ENCODE measurements at places on chromosomes 3 and 15.

DNA sequence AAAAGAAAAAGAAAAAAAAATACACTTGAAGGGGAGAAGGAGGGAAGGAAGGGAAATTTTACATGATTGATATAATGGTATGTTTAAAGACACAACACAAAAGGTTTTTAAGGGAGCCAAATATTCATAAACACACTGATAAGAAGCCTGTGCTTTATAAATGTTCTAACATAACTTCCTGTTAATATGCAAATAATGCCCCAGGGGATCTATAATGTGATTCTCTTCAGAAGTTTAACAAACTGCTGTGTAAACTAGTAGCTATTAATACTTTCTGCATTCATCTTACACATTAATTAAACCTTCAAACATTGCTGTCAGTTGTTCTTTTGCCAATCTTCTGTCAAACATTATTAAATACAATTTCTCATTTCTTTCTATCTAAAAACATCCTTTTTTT lies 231.6 kb downstream of the TJP1 start:
- DNase-seq: no peak

GRCh38 chr3:128453501-128454309 lies 13.0 kb downstream of the DNAJB8 start:
- DNase-seq: no peak

DNA sequence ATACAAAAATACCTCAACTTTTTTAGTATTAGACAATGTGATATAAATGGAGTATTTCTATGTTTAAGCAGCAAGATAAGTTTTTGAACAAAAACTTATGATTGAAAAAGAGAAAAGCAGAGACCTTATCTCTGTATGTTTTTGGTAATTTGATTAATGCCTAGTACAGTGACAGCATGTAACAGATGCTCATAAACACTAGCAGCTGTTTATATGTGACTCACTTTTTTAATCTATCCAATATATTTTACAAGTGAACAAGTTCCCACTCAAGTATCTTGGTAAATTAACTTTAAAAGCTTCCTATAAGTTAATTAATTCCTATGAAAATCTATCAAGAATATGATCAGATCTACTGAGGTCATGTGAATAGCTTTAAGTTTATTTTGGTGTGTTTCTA lies 55.1 kb downstream of the NGLY1 start:
- DNase-seq: no peak

- DNase-seq: no peak
Measured at GRCh38 chr3:125161607-125162219, 50.8 kb downstream of the SLC12A8 start.

DNA sequence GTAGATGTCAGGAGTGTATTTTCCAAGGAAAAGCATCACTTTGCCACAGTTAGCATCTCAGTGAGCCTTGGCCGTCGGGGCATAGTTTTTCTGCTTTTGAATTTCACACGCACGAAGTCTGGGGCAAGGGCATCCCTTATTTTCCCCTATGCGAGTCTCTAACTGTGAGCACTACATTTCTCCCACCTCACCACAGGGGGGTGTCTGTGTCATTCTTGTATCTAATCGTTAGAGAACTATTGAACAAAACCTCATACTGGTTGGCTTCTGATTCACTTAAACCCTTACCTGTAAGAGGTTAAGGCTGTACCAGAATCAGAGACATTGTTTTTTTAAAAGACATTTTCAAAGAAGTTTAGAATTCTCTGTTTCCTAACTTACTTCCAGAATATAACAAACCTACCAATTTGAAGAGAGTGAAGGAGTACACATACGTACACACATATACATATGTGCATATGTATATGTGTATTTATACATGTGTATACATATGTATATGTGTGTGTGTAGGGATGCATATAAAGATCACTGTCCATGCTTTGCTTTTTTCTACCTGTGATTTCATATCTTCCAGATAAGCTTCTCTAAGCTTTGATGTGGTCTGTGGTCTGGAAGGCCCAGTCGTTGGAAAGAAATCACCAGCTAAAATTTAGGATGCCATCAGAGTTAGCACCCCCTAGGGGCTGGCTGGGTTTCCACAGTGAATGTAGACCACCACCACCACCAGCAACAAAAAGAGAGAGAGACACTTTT lies 49.4 kb downstream of the MYZAP start:
- DNase-seq: no peak

DNA sequence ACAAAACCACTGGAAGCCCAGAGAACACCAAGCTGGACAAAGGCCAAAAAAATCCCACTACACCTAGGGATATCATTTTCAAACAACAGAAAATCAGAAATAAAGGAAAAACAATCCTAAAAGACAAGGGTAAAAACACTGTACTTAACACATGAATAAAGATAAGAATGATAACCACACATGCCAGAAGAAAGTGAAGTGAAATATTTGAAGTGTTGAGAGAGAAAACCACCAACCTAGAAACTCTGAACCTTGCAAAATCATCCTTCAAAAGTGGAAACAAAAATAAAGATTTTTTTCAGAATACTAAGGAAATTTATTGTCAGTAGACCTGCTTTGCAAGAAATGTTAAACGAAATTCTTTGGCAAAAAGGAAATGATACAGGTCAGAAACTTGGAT lies 45.1 kb downstream of the KPNA1 start:
- DNase-seq: no peak

GRCh38 chr3:133888726-133889340 lies 6.8 kb downstream of the RAB6B start:
- DNase-seq: no peak

GRCh38 chr3:111299192-111299615 lies 227.6 kb downstream of the NECTIN3 start:
- DNase-seq: no peak

- no peak for DNase-seq
Measured at GRCh38 chr3:72152551-72153476, 367.9 kb upstream of the PROK2 start.

DNA sequence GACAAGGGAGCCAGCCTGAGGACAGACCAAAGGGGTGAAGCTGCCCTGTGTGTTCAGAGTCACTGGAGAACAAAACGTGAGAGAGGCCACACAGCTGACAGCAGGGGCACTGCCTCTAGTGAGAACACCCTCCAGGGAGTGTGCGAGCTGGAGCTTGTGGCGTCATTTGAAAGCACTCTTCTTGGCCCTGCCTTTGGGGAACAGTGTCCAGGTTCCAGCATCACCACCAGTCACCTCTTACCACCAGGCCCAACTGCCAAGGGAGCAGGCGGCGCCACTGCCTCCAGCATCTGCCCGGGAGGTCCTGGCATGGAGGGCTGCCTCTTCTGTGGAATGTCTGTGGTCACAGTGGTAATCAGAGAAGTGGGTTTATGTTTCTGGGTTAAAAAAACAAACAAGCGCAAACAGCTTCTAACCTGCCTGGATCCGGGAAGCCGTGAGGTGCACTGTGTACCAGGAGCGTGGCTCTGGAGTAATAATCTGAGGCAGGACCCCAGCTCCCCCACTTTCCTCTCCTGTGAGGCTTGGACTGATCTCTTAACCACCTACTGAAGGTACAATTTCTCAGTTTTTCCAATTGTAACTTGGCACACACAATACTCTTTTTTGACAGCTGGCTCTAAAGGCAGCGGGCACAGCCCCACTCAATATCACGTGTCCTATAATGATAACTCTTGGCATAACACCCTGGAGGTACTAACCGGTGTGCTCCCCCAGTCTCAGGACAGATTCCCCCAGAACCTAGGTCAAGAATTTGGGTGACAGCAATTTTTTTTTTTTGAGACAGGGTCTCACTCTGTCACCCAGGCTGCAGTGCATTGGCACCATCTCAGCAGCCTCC lies 32.2 kb upstream of the CDCP1 start:
- no peak for DNase-seq

DNA sequence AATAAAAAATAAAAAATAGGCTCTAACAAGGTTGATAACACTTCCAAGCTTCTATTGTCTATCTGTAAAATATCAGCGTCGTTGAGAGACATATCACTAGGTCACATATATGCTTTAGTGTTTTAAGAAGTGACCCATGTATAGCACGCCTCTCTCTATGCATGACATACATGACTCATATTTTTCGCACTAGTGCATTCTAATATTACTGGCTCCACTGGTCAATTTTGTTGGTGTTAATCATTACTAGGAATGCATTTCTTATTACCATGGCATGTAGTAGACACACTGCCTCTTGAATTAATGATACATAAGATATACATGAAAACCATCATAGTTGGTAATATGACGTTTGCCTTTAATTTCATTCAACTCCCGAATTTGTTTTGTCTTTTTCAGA lies 203.1 kb downstream of the CHL1 start:
- DNase-seq: no peak

GRCh38 chr3:53100818-53101466 lies 29.3 kb downstream of the RFT1 start:
- no peak for DNase-seq

- DNase-seq: no peak
Measured at GRCh38 chr15:26234976-26235767, 372.0 kb upstream of the ATP10A start.

DNA sequence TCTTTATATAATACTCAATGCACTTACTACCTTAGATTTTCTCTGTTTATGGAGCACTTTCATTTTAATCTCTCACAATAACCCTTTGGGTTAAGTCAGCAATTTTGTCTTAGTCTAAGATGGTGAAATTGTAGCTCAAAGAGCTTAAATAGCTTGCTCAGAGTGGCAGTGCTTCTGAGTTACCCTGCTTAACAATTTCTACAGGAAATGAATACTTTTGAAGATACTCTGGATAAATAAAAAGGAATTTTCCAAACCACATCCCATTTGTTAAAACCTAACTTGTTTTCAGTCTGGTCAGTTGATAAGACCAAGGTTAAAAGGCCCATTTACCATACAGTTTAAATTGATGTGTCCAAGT lies 37.2 kb downstream of the HMG20A start:
- no peak for DNase-seq

GRCh38 chr15:29612701-29613100 lies 209.6 kb downstream of the TJP1 start:
- no peak for DNase-seq

DNA sequence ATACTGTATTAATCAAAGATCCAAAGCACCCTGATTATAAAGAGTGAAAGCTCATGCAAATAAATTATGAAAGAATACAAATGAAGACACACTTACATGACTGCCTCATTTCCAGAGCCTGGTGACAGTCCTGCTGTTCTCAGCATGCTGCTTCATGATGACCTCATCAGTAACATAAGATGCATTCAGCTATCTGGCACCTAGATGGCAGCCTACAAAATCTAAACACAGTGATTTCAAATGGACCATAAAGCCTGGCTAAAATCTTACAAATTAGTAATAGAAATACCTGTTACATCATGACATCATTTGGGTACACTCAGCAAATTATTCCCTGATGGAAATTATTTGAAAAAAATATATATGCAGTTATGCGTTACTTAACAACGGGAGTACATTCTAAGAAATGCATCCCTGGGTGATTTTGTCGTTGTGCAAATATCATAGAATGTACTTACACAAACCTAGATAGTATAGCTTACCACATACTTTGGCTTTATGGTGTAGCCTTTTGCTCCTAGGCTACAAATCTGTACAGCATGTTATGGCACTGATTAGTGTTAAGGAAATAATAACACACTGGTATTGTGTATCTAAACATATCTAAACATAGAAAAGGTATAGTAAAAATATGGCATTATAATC lies 207.2 kb downstream of the EPHA3 start:
- no peak for DNase-seq

GRCh38 chr3:179376474-179376873 lies 29.0 kb downstream of the MFN1 start:
- DNase-seq: no peak

- DNase-seq: no peak
Measured at GRCh38 chr3:118244761-118245160, 789.9 kb downstream of the IGSF11 start.

GRCh38 chr3:41001556-41001955 lies 197.7 kb upstream of the CTNNB1 start:
- no peak for DNase-seq

DNA sequence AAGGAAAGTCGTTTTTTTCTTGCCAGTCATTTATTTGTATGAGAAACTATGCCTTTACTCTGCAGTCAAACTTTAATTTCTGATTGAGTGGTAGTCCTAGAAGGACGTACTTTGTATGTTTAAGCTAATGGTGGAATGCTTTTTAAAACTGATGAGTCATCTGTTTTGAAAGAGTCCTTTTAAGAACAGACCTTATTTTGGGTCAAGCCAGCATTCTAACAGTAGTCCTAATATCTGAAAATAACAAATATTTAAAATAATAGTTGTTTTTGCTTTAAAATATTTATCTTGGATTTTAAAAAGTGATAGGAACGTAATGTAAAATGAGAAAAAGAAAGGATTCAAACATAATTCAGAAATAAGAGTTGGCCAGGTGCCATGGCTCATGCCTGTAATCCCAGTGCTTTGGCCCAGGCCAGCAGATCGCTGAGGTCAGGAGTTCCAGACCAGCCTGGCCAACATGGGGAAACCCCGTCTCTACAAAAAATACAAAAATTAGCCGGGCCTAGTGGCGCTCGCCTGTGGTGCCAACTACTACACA lies 1.3 kb upstream of the LRRC58 start:
- DNase-seq: no peak

DNA sequence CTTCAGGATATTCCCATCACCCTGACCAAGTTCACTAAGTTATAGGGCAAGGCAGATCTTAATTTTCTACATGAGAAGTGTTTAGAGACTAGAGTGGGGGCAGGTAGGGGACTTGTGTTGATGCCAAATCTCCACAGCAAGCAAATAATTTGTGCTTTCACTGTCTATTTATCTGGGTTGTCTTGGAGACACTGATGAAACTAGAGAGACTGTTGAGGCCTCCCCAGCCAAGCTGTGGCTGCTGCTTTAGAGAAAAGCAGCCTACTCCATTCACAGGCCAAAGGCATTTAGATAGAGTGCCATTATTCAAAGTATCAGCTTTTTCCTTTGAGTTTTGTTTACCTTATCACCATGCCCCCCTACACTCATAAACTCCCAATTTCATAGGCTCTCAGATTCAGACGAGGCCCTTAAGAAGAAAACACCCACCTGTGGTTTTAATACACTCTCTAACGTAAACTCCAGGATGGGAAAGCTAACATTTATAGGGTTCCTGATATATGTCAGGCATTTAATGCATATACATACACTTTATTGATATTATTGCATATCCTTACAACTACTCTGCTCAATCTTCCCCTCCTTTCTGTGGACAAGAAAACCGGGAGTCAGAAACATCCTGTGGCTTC lies 130.4 kb upstream of the FOXB1 start:
- no peak for DNase-seq

- DNase-seq: no peak
Measured at GRCh38 chr3:71625676-71626075, 42.1 kb upstream of the FOXP1 start.

GRCh38 chr3:35262406-35262805 lies 376.9 kb upstream of the ARPP21 start:
- DNase-seq: no peak

GRCh38 chr15:68484696-68485400 lies 52.9 kb upstream of the ITGA11 start:
- no peak for DNase-seq

DNA sequence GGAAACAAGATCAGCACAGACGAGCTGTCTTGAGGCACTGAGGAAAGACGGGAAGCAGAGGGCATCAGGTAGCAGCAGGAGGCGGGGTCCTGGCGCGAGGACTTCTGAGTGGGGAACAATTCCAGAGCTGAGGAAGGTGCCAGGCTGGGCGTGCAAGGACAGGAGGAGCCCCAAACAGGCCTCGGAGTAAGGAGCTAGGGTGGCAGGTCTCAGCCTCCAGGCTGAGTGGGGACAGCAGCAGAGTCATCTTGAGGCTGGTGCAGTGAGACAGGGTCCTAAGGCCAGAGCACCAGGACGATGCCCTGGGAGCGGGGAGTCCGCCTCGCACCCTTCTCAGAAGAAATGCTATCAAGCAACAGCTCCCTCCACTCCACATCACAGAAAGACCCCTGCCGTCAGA lies 78.4 kb downstream of the PCSK6 start:
- DNase-seq: no peak

Data from omental fat pad (tissue), 4 donors.